ENCODE measurements at places on chromosomes 4 and X. TPM values are rescaled to one million over a fixed set of nuclear protein-coding genes. Genes with fewer than 3 reads are reported as not detected.

The TCEAL5 gene
- total RNA-seq: not detected

The COL25A1 gene
- total RNA-seq: not detected

The CASP3 gene
- 21.7 TPM for total RNA-seq

The MAOA gene
- total RNA-seq: 1.3 TPM

The FAAH2 gene
- 0.13 TPM for total RNA-seq

The BOD1L1 gene
- total RNA-seq: 13.4 TPM
